ENCODE measurements at places on chromosomes 4 and X.

DNA sequence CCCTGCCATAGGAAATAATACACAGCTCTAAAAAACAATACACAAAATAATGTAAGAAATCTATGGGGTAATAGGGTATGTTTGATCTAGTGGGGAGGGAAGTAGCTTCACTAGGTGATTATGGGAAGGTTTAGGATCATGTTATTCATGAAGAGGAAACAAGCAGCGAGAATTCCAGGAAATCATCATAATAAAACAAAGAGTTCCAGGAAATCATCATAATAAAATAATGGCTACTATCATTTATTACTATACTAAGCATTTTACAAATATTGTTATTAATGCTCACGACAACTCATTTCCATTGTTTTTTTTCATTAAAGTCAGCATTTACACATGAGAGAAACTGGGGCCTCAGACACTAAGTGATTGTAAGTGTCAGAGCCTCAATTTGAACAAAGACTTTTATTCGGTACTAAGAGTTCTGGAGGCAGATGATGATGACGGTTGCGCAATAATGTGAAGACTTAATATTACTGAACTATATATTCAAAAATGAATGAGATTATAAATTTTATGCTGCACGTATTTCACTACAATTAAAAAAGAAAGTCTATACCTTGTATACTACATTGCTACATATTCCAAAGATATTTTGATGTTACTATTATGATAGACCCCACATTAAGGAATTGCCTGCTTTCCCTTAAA, 12.2 kb upstream of the CXCL8 start:
- no peak for DNase-seq

DNA sequence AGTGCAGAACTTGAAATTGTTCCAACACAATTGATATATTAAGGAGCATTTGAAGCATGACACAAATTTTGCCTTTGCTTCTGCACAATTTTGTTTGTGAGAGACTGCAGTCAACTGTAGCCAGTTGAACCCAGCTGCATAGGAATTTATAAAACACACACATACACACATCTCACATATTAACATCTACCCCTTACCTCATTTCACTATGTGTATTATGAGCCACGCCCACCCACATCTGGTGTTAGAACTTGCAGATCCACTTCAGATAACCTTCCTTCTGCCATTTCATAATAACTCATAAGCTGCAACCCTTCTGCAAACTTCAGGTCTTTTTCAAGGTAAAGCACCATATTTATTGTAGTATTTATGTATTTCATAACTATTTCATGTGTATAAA, 188.1 kb upstream of the WDFY3 start:
- DNase-seq = no peak

DNA sequence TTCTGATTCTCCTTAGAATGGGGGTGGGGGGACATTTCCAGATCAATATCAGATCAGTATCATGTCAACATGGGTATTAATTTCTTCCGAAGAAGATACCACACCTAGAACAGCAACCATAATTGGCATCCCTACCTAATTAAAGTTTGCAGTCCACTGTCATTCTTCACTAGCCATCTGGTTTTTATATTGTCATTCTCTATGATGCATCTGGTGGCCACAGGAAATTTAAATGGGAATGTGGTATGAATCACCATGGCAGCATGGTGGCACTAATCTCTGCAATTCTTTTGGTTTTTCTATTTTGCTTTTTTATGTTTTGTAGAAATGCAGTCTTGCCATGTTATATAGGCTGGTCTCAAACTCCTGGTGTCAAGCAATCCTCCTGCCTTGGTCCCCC, 16.6 kb upstream of the UBE2D3 start:
- no peak for DNase-seq

GRCh38 chr4:157143369-157143768, 67.4 kb downstream of the GLRB start:
- DNase-seq = no peak

DNA sequence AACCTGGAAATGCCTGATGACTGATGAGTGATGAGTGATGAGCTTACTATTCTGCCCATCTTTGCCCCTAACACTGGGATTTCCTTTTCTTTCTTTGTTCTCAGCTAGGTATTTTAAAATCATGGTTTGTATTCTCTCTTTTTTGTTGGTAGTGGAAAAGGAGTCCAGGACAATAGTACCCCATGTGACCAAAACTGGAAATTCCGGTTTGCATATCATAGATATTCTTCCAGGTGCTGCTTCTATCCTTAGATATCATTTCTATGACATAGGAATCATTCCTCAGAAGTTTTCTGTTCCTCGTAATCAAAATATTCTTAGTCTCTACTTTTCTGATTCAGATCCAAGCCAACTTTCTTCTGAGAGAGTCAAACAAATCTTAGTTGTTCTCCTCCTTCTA, 320.5 kb upstream of the TET2 start:
- no peak for DNase-seq
